Esophagus squamous epithelium (tissue), 5 donors: ENCODE measurements at places on chromosomes 16 and 17.

- no peak for DNase-seq
Measured at GRCh38 chr17:28460901-28461300, 12.5 kb upstream of the SLC13A2 start.

DNA sequence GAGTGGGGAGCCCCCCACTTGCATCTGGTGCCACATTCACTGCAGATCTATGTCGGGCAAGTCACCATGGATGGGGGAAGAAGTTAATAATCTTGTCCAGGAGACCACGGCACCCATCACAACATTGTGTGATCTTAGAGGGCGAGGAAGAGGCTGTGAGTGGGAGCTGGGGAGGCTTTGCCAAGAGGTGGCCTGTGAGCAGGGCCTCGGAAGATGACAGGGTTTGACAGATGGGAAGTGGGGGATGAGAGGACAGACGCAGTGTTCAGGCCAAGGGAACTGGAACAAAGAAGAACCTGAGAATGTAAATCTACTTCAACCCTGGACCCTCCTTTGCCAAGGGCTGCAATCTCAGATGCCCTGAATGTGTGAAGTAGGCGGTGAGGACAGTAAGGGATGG, 12.4 kb downstream of the ACE start:
- no peak for DNase-seq

DNA sequence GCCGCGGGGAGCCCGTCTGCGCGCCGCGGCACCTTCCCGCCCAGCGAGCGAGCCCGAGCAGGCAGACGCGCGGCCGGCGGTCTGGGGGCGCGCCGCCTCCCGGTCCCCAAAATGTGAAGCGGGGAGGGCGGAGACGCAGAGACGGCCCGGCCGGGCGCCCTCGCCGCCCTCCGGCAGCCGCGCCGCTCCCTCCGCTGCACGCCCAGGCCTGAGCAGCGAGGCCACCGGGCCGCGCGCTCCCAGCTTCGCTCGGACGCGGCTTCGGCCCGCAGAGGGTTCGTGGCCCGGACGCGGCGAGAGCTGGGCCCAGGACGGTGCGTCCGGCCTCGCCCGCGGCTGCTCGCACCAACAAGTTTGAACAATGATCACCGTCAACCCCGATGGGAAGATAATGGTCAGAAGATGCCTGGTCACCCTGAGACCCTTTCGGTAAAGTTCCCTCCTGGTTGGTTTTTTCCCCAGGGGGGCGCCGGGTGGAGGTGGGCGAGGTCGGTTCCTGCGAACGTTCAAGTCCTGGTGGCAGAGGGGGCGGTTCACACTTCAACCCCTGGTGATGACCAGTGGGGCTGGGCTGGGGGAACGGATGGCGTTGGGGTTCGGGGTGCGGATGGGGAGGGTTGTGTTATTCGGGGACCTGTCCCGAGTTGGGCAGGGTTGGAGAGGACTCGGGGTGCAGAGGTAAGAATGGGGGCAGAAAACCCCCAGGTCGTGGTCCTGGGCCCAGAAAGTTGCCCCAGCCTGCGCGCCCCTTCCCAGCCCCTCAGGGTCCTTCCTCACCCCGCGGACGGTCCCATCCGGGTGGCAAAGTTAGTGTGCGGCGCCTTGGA, 678 bp downstream of the MGAT5B start:
- no peak for DNase-seq

GRCh38 chr17:38715216-38715943, 10.3 kb downstream of the MLLT6 start:
- no peak for DNase-seq

DNA sequence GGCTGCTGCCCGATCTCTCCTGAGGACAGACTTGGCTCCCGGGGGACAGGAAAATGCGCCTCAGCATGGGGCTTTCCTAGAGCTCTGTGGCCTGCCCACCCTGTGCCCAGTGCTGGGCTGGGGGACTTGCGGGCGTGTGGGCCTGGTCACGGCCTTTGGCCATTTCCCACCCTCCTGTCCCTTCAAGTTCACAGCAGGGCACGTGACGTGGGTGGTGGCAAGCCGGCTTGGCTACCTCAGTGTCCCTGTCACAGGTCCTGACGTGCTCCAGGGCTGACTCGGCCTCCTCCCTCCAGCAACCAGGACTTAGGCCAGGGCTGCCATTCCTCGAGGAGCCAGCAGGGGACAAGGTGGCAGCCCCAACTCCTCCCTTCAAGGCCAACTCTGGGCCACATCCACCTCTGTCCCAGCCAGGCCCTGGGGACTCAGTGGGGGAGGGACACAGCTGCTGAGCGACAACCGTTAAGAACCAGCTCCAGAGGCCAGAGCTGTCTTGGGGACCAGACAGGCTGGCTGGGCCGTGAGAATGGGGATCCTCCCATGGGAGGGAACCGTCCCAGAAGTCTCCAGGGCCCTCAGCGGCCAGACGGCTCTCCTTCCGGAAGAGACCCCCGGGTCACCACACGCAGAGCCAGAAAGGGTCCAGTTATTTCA, 981 bp upstream of the UNC13D start:
- no peak for DNase-seq

DNA sequence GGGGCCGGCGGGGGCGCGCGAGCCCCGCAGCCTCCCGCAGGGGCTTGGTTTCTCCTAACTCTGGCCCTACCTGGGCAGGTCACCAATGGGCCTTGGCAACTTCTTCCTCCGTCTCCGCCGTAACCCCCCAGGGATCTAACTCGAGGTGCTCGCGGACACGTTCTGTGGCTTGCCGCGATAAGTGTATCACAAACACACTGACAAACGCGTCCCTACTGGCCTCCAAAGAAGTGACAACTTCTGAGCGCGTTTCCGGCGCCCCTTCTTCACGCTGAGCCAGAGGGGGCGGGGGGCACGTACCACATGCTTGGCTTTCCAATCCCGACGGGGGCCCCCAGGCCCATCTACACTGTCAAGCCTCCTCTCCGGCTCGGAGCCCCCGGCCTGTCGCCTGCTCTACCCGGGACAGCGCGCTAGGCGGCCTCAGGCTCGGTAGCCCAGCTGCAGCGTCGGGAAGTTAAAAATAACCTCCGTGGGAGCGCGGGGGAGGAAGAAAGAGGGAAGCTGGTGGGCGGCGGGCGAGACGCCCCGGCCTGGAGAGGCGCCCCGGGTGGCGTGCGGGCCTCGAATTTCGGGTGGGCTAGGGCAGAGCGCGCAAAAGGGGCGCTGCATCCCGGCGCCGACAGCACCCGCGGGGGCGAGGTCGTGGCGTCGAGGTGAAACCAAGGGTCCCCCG, 725 bp upstream of the SPHK1 start:
- DNase-seq, result no peak

- DNase-seq, result no peak
Measured at GRCh38 chr17:21039839-21040575, 2.8 kb downstream of the USP22 start.

DNA sequence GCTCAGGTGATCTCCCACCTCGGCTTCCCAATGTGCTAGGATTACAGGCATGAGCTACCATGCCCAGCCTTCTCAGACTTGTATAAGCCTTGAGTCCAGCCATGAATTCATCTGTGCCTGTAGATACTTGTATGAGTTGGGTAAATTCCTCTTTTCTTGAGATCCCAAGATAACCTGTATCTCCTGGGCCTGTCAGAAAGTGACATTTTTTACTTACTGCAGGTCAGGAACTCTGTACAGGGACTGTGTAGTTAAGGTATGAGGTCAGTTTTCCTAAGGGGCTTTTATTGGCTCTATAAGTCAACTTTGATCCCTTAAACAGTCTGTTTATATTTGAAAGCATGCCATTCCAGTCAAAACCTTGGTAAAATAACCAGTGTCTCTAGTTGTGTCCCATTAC, 106.3 kb upstream of the HAS3 start:
- DNase-seq, result no peak

DNA sequence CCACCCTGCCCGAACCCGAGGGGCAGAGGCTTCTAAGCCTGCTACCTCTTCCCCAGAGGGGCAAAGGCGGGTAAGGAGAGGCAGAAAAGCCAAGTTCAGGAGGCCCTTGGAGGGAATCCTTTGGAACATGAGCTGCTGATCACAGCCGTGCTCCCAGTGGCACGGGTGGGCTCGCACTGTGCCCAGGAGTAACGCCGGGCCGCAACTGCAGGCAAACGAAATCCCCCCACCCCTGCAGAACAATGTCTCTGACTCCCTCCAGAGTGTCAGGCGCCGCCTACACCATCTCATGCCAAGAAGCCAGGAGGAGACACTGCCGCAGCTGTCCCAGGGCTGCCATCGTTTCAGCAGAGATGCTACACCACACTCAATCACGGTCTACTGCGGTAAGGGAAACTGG, 8.9 kb downstream of the P4HB start:
- no peak for DNase-seq

GRCh38 chr16:70440009-70440692, 1.3 kb upstream of the ST3GAL2 start:
- DNase-seq, result no peak

DNA sequence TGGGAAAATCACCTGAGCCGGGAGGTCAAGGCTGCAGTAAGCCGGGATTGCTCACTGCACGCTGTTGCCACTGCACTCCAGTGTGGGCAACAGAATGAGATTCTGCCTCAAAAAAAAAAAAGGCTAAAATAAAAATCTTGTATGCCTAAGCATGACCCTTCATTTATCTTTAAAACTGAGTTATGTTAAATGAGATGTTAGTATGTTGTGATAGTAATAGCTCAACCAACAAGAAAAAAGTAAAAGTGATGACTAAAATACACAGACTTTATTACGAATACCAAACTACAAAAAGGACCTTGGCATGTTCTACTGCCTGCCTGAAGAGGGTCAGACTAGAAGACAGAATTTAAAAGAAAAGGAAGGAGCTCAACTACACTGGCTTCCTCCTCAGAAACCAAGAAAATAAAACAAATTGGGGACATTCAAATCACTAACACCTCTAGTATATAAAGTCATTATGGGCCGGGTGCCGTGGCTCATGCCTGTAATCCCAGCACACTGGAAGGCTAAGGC, 4.4 kb downstream of the SMURF2 start:
- no peak for DNase-seq
